NCI-H82 (cell line): ENCODE measurements at places on chromosomes 2 and 18.

- DNase-seq: no peak
Measured at GRCh38 chr2:226883296-226883795, 47.5 kb downstream of the RHBDD1 start.

DNA sequence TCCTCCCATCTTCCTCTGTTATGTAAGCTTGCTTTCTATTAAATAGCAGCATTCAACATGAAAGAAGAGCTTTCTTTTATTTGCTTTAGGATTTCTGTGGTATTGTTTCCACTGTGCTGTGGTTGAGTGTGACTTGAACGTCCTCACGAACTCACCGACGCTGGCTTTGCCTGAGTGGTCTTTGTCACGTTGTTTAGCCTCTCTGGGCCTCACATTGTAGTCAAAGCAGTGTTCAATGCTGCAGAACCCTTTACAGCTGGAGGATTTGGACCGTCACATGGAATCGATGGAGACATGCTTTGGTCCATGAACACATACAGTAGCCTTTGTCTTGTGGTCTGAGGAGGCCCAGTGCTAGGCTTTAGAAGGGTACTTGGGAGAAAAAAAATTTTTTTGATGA, 66.3 kb downstream of the TANC1 start:
- no peak for DNase-seq

DNA sequence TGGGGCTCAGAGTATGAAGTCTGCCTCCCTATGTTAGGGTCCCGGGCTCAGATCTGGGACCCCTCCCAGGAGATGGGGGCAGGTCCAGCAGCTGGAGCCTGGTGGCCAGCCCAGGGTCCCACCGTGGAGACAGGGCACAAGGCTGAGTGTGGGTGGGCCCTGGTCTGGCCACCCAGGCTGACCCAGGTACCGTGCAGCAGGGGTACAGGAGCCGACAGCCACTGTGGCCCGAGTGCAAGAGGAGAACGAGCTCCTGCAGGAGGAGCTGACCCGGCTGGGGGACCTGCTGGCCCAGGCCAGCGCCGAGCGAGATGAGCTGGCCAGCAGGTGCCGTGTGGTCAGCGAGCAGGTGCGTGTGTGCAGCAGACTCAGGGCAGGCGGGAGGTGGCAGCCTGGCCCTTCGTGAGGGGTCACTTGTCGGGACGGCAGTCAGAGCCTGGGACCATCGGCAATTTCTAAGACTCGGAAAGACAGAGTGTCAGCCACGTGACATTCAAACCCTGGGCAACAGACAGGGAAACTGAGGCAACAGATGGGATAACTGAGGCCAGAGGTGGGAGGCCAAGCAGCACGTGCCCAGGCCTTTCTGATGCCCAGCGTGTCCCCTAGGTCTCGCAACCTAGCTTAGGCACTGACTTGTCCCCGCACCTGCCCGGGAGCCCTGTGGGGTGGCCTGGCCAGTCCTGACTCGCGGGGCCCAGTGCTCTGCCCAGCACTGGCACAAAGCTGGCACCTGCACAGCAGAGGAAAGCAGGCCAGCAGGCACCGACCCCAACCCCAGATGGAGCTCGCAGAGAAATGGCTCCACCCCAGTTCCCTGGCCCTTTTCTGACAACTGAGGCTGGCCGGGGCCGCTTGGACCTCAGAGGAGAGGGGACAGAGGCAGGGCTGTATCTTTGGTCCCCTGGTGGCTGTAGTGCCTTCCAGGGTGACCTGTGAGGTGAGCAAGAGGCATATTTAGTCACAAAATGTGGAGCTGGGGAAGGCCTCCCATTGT, 13.9 kb downstream of the CROCC2 start:
- DNase-seq: no peak

- peak; percentile 78 for DNase-seq
Measured at GRCh38 chr2:21515903-21516302, 392.1 kb downstream of the TDRD15 start.

DNA sequence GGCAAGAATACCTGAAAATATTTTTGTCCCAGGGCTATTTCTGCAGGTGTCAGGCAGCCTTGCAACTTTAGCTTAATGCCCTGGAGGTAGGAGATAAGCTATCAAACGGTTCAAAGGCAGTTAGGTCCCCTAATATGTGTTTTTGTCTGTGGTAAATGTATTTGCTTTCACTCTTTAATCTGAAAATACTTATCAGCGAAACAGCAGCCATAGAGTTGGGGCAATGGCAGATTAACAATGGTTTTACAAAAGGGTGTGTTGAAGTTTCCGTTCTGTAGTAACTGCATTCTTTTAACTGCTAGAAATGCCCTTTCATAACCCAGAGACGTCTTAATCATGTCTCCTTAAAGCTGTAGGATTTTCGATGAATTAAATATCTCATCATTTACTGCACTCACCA, 265.0 kb upstream of the TRIB2 start:
- DNase-seq: no peak

DNA sequence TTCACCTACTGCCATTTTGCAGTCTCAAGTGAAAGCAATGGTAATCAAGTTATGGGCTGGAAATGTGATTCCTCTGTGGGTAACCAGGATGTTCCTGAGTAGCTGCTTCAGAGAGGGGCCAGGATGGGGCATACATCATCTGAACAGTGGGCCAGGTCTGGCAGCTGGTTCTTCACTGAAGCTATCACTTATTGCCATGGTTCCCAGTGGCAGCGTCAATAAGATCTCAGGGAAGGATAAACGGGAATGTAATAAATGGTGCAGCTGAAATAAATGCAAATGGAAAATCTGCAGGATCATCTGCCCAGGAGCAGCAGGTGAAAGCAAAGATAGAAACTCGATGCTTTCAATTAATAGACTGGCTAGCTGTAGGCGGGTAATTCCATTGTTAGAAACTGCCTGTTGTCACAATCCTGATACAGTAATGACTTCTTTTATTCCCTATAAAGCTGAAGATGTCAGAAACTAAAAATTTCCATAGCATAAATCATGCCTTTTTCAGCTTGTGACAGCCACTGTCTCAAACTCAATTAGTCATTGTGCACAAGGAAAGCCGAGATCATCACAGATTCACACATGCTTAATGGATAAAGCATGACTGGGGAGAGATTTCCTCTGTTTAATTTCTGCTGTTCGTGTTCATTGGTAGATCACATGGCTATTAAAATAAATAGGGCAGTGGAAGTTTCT, 56.2 kb upstream of the CCDC85A start:
- no peak for DNase-seq

DNA sequence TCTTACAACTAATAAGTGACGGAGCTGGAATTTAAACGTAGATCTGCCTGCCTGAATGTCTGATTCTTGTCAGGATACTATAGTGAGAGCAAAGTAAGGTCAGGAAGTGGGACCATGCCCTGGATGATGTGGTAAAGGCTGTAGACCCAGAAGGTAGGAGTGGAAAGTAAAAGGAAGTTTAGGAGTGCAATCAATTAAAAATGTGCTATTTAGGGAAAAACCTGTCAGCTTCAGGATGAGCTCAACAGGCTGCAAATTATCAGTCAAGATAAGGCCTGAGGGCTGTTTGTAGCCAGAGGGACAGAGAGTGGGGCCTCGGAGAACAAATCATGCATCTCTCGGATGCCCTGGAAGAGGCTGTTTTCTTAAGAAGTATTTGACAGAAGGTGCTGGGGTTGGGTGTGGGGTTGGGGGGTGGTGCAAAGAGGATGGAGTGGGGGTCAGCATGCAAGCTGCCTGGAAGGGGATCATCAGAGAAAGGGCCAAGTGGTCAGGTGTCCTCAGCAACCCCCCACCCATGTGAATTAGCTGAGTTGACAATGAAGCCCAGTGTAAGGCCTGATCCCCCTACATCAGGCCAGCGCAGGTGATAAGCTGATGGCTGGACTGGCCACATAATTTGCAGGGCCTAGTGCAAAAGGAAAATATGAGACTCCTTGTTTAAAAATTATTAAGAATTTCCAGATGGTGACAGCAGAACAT, 53.2 kb upstream of the MAPRE3 start:
- no peak for DNase-seq

GRCh38 chr2:62803961-62804360, 98.4 kb downstream of the EHBP1 start:
- DNase-seq: no peak

- no peak for DNase-seq
Measured at GRCh38 chr2:189654641-189655040, 6.6 kb upstream of the ASNSD1 start.

- DNase-seq: no peak
Measured at GRCh38 chr2:239225371-239225851, 175.4 kb downstream of the HDAC4 start.

DNA sequence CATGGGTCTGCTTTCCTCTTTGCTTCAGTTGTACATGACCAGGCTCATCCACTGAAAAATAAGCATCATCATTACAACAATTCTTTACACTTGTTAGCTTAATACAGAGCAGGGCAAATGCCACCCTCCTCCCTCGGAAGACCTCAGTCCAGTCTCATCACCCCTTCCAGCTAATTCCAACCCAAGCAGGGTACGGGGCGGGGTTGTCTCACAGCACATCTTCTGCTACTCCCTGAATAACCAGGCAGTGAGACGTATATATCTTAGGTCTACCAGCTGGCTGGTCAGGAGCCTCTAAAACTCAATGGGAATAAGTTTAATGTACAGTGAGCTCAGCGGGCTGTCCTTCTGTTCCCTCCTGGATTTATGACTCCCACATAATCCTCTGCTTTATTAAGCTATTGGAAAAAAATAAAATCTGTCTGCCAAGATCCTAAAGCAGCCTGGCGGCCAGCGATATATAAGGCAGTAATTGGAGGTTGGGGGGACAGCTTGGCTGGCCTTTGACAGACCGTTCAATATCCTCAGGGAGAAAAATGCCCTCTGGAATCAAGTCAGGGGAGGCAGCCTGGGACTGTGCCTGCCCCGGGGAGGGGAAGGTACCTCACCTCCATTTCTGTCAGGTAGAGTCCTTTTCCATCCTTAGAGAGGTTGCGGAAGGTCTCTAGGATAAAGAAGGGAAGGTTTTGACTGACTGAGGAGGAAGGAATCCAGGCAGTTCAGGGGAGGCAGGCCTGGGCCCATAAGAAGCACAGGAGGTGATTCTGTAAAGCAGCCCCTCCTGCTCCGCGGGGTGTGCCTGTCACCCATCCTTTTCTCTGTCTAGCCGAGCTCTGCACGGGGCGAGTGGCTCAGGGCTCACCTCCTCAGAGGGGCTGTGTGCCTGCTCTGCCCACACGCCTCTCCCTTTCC, 76.3 kb downstream of the CAPN13 start:
- DNase-seq: peak; percentile 74

GRCh38 chr2:9199716-9200632, 6.6 kb upstream of the ASAP2 start:
- no peak for DNase-seq

GRCh38 chr2:135528006-135528405, 3.0 kb downstream of the ZRANB3 start:
- no peak for DNase-seq

DNA sequence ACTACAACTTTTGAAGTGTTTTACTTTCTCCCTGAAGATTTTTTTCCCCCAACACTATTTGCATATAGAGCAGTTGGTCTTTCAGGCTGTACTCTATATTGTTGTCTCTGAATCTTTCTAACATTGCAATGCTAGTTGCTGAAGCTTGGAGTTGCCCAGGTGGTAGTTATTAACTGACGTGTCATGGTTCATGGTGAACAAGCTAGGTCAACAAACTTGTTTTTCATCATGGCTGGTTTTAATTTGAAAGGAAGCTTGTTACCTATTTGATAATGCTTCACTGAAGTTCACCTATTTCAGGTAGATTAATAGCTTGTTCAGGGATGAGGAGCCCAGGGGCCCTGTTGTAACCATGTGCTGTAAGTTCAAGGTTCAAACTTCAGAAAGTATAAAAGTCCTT, 158.8 kb upstream of the ZEB2 start:
- DNase-seq: no peak

DNA sequence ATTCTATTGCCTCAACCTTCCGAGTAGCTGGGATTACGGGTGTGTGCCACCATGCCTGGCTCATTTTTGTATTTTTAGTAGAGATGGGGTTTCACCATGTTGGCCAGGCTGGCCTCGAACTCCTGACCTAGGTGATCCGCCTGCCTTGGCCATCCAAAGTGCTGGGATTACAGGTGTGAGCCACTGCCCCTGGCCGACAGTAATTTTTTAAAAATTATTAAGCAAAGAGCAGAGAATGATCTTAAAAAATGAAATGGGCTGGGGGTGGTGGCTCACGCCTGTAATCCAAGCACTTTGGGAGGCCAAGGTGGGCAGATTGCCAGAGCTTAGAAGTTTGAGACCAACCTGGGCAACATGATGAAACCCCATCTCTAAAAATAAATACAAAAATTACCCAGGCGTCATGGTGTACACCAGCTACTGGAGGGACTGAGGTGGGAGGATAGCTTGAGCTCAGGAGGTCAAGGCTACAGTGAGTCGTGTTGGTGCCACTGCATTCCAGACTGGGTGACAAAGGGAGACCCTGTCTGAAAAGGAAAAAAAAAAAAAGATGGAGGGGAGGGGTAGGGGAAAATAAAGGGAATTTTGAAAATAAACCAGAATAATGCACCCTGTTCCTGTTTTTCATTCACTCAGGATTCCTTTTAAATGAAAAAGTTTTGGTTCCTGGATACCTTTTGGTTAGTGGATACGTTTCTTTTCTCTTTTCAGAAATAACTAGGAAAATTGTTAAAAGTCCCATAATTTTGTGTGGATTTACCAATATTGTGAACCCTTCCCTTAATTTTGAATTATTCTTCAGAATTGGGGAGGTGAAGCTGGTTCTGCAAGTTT, 33.9 kb downstream of the MAP4K4 start:
- DNase-seq: no peak

DNA sequence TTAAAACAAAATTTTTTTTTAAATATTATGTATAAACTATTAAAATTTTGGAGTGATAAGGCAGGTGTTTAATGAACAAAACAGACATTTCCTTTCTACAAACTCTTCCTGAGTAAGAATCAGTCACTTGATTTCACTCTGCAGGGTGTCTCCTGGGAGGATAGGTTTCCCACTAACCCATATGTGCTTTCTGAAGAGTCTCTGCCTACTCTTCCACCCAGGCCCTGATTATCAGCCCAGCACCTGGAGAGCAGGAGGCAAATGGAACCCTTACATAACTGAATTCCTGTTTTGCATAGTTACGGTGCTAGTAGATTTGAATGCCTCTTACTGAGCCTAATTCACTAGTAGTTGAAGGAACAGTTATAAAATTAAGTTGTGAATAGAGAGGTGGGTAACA, 1718.6 kb downstream of the SUCLG1 start:
- no peak for DNase-seq

DNA sequence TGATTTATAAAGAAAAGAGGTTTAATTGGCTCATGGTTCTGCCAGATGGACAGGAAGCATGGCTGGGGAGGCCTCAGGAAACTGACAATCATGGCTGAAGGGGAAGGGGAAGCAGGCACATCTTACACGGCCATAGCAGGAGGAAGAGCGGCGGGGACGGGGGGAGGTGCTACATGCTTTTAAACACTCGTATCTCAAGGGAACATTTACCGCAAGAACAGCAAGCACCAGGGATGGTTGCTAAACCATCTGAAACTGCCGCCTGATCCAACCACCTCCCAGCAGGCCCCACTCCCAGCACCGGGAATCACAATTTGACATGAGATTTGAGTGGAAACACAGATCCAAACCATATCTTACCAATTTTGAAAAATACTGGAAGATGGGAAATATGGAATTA, 362.8 kb downstream of the FBXO15 start:
- DNase-seq: no peak

GRCh38 chr2:22904126-22904684, 480.8 kb upstream of the KLHL29 start:
- DNase-seq: peak; percentile 82
